H1 (cell line): ENCODE measurements at places on chromosomes 7 and 10.

- no peak overlapping the region for H3K4me3 ChIP-seq
- no peaks in the 10 kb centered on the region for H3K4me1 ChIP-seq
- DNase-seq = no peak
- no peak overlapping the region for H3K27ac ChIP-seq
- no peaks in the 10 kb centered on the region for H3K27me3 ChIP-seq
Observed at GRCh38 chr10:124322191-124322980, 96.3 kb downstream of the OAT start.

- no peaks in the 10 kb centered on the region for H3K27me3 ChIP-seq
- no peaks in the 10 kb centered on the region for H3K36me3 ChIP-seq
- DNase-seq = no peak
- H3K4me1 ChIP-seq = no peaks in the 10 kb centered on the region
- H3K27ac ChIP-seq = no peak overlapping the region
Observed at GRCh38 chr10:117640406-117640805, 97.9 kb downstream of the EMX2 start.

DNA sequence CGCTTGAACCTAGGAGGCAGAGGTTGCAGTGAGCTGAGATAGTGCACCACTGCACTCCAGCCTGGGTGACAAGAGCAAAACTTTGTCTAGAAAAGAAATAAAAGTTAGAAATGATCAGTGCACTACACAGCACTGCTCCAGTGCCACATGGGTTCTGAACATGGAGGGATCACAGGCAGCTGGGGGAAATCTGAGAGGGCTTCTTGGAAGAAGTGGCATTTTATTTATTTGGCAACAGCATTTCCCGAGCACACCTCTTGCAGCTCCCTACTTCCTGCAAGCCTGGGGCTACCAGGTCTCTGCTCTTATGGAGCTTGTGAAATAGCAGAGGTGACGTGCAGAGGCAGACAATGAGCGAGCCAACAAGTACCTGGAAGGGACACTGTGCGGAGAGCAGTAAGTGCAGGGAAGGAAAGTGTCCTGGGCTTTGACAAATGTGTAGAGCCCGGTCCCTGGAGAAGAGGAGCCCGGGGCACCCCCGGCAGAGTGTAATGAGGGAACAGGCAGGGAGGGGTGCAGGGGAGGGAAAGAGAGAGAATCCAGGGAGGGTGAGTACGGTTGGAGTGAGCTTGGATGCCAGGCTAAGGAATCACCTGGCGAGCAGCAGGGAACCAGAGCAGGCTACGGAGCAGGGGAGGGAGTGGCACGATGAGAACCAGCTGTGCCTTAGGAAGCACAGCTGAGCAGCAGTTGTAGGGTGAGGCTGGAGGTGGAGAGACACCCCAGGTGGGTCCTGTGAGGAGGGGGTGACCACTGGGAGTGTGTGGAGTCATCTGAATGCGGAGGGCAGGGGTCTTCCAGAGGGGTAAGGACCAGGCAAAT is 104.6 kb upstream of the CTBP2 start:
- H3K4me1 ChIP-seq = no peaks in the 10 kb centered on the region
- H3K4me3 ChIP-seq = no peak overlapping the region
- H3K36me3 ChIP-seq = no peaks in the 10 kb centered on the region
- H3K27me3 ChIP-seq = no peaks in the 10 kb centered on the region
- H3K27ac ChIP-seq = no peak overlapping the region

- no peak overlapping the region for H3K4me3 ChIP-seq
- H3K27me3 ChIP-seq = no peaks in the 10 kb centered on the region
- H3K36me3 ChIP-seq = no peaks in the 10 kb centered on the region
- DNase-seq = no peak
- peaks cover 13% of the 10 kb centered on the region for H3K4me1 ChIP-seq
Observed at GRCh38 chr10:77531441-77532001, 106.1 kb downstream of the KCNMA1 start.
